ENCODE measurements at places on chromosomes 5 and 9. TPM values are rescaled to one million over a fixed set of nuclear protein-coding genes. Genes with fewer than 3 reads are reported as not detected.
A peak's percentile ranks its signal among the peaks of the same experiment; 100 is the strongest.

- peak overlapping the region; percentile 16 for H3K27ac ChIP-seq
- H3K36me3 ChIP-seq = no peaks in the 10 kb centered on the region
- peaks cover 9% of the 10 kb centered on the region for H3K4me1 ChIP-seq
- peak; percentile 35 for DNase-seq
Observed at GRCh38 chr9:97529363-97530076, 28.1 kb downstream of the TMOD1 start.

- H3K4me1 ChIP-seq = peaks cover 16% of the 10 kb centered on the region
- no peak within 1 kb of the TSS for H3K27ac ChIP-seq
- H3K4me3 ChIP-seq = peak within 1 kb of the TSS; percentile 46
- H3K27me3 ChIP-seq = no peaks in the 10 kb centered on the region
- DNase-seq = no peak
- H3K36me3 ChIP-seq = peaks cover 3% of the 10 kb centered on the region
Observed at GRCh38 chr9:136851941-136852663, at the start of gene MAMDC4. TSS of gene MAMDC4 (plus strand) at chr9:136852346. CDS start at chr9:136852417, 71 bp downstream.

DNA sequence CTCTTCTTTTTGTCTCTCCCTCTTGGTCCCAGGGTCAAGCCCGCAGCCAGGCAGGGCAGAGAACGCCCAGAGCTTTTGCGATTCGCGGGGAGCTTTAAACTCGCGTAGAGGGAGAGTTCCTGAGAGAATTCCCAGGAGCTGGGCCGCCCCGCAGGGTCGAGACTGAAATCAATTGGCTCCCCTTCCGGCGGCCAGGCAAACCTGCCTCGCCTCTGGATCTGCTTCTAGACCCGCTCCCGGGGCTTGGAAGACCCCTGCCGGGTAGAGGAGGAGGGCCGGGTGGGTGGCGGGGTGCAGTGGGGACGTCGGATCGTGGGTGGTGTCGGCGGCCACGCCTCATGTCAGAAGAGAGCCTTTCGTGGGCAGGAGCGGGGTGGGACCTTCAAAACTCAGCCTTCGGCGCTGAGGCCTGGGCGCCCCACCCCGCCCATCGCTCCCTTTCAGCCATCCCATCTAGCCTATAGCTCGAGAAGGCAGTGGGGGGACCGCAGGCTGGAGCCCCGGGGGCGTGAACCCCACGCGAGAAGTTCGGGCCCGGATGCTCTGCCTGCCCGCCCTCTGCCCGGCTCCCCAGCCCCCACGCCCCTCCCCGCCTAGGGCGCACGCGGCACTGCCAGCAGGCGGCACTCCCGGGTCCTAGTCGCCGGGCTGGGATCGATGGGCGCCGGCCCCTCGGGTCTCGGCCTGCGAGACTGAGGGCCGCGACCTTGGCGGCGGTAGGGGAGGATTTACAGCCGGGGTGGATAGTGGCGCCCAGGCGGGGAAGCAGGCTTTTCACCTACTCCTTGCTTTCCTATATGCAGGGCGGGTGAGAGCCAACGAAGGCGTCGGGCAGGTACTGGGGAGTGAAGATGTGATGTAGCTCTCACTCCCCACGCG is 6.1 kb downstream of the PRDM6 start:
- H3K4me1 ChIP-seq = peaks cover 13% of the 10 kb centered on the region
- H3K27ac ChIP-seq = no peak overlapping the region
- H3K4me3 ChIP-seq = peak overlapping the region; percentile 71

DNA sequence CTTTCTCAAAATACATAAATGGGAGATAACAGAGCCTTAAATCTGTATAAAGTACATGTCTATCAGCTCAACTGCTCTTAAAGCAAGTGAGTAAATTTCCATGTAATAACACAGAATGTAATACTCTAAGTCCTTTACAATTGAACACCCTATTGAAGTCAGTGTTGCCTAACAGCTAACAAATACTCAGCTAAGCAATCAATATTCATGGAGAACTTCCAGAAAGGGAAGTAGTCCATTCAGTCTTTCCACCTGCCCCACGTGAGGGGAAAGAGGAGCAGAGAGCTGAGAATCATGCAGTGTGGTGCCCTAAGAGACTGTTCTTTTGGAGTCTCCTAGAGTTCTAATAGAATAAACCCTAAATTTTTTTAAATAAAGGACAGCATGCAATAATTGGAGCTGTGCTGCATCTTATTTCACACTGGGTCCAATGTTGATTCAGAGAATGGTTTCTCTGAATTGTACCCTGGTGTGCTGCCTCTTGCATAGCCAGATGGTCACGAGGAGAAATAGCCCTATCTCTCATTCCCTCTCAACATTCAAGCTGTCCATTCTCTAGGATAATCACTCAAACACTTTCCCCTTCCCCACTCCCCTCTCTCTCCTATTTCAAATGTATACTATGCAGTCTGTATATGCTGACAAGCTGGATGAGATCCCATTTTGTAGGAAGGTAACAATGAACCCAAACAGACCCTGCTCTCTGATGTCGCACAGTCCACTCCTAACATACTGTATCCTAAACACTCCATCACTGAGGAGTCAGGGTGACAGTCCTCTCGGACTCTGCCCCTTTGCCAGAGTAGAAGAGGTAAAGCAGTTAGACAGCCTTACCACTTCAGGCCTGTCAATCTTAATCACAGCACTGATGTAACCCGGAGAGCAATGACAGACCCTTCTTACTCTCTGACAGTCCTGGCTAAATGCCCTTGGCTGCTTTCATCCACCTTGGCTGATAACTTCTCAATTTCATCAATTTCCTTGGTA is 134.8 kb downstream of the EPB41L4A start:
- no peak overlapping the region for H3K4me3 ChIP-seq
- no peaks in the 10 kb centered on the region for H3K27me3 ChIP-seq
- H3K4me1 ChIP-seq = no peaks in the 10 kb centered on the region
- no peak overlapping the region for H3K27ac ChIP-seq
- no peak for DNase-seq

DNA sequence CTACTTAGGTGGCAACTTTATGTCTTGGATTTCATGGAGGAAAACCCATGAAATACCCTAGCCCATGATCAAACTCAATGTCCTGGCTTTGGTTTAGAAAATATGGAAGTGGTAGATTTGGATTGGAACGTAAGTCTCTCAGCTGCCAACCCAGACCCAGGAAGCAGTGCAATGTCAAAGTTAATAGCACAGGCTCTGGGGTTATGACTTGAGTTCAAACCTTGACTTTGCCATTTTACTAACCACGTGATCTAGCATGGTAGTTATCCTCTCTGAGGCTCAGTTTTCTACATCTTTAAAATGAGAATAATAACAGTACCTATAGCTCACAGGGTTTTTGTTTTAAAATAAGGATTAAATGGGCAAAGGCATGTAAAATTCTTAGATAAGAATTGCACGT is 13.8 kb downstream of the FYB1 start:
- no peak for DNase-seq
- H3K4me1 ChIP-seq = peaks cover 83% of the 10 kb centered on the region
- peak overlapping the region; percentile 98 for H3K27ac ChIP-seq
- peaks cover 2% of the 10 kb centered on the region for H3K36me3 ChIP-seq

DNA sequence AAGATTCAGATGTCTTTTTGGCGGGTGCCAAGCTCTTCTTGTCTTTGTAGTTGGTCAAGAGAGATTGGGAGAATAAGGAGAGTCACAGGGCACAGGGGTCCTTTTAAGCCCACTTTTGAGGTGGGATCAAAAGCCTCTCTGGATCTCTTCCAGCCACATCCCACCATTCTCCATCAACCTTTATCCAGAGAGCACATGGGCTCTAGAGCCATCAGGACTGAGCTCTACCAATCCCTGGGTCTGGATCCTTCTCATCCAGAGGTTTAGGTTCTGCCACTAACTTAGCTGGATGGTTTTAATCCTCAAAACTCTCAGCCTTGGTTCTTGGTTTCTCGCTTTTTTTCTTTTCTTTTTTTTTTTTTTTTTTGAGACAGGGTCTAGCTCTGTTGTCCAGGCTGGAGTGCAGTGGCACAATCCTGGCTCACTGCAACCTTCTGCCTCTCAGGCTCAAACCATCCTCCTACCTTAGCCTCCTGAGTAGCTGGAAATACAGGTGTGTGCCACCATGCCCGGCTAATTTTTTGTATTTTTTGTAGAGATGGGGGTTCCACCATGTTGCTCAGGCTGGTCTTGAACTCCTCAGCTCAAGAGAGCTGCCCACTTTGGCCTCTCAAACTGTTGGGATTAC is 44.6 kb upstream of the MATR3 start:
- no peaks in the 10 kb centered on the region for H3K36me3 ChIP-seq
- H3K4me1 ChIP-seq = peaks cover 42% of the 10 kb centered on the region
- no peak overlapping the region for H3K4me3 ChIP-seq
- no peaks in the 10 kb centered on the region for H3K27me3 ChIP-seq
- no peak for DNase-seq

GRCh38 chr9:35001285-35001677 is 11.7 kb downstream of the DNAJB5 start:
- H3K27ac ChIP-seq = peak overlapping the region; percentile 96
- H3K36me3 ChIP-seq = peaks cover 2% of the 10 kb centered on the region
- H3K27me3 ChIP-seq = no peaks in the 10 kb centered on the region
- DNase-seq = no peak
- H3K4me3 ChIP-seq = peak overlapping the region; percentile 72

DNA sequence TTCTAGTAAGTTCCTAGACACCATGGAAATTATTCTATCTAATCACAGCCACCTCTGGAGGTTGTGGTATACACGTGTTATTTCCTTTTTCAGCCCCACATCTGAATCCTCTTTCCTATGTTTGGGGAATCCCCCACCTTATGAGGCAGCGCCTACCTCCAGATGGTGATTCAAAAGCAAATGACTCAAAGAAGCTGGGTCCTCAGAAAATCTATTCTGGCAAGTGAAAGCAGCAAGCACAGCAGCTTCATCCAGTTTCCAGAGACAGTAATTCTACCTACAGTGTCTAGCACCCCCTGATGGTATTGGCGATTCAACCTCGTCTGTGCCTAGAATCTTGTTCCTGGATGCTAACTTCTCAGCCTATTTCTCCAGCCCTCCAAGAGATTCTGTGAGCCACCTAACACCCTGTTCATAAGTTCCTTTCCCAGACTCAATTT is 43.0 kb downstream of the STRBP start:
- peak; percentile 63 for DNase-seq
- peaks cover 31% of the 10 kb centered on the region for H3K4me1 ChIP-seq
- H3K27me3 ChIP-seq = no peaks in the 10 kb centered on the region
- peak overlapping the region; percentile 75 for H3K27ac ChIP-seq

DNA sequence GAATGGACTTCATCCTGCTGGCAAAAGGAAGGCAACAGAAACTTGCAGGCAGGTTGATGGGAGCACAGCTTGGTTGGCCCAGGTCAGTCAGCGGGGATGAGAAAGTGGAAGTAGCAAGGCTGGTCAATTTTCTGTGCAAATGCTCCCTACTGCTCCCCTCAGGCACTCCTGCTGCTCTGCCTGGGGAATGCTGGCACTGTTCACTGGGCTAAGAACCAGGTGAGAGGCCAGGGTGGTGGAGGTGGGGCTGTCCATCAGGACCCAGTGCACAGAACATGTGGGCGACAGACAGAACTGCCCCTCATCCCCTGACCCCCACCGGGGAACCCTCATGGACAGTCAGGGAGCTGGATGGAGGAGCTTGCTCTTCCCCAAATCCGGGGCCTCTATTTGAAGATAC is 593.1 kb downstream of the IRX1 start:
- no peak for DNase-seq
- H3K4me1 ChIP-seq = no peaks in the 10 kb centered on the region
- no peak overlapping the region for H3K4me3 ChIP-seq

GRCh38 chr9:79104951-79105350 is 466.8 kb upstream of the TLE4 start:
- no peak for DNase-seq
- H3K4me1 ChIP-seq = no peaks in the 10 kb centered on the region
- no peak overlapping the region for H3K4me3 ChIP-seq
- H3K36me3 ChIP-seq = peaks cover 5% of the 10 kb centered on the region
- H3K27ac ChIP-seq = no peak overlapping the region
- no peaks in the 10 kb centered on the region for H3K27me3 ChIP-seq

DNA sequence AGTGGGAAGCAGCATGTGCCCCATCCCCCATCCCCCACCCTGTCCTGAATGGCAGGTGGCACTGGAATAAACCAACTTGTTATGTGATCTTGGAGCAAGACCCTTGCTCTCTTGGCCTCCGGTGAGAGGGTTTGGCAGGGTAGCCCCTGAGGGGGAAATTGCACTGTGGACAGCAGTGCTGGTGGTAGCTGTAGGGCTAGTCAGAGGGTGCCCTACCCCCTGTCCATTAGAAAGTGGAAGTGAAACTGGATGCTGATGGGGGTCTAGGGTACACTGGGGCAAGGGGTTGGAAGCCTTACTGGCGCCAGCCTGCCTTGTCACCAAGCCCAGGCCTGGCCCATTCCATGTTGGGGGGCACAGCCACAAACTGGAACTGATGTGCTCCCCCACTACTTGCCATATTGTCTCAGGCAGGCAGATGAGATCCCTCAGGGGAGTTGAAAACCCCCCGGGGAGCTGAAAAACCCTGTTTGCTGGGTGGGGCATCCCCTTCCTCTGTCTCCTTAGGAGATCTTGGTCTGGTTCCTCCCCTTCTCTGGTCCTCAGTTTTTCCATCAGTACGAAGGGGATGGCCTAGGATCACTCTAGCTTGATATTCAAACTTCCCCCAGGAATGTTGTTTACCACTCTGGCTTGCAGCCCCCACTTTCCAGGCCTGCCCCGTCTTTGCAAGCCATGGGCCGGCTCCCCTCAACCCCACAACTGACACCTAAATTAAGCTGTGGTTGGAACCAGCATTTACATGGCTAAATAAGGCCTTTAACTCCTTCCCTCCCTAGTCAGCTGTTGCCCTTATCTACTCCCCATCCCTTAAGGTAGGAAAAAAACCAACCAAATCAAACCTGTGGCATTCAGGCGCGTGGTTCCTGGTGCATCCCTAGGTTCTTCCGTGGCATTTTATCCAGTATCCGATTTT is 14.4 kb upstream of the SYNPO start:
- no peak overlapping the region for H3K27ac ChIP-seq
- H3K27me3 ChIP-seq = peaks cover 17% of the 10 kb centered on the region
- peak overlapping the region; percentile 7 for H3K4me3 ChIP-seq
- no peak for DNase-seq
- peaks cover 18% of the 10 kb centered on the region for H3K4me1 ChIP-seq

DNA sequence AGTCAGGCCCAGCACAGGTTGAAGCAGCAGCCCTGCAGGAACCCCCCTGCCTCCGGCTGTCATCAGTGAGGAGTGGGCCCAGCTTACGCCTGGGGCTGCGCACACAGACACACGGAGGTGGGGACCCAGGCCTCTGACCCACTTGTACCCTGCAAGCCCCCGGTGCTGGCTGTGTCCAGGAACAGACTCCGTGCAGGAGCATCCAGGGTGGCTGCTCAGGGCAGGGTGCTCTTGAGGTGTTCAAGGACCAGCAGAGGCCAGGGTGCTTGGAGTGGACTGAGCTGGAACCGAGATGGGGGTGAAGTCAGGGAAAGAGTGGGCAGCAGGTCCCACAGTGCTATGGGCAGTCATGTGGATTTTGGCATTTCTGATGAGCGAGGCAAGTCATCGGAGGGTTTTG is 199.5 kb downstream of the CACNA1B start:
- no peak overlapping the region for H3K27ac ChIP-seq
- H3K27me3 ChIP-seq = peaks cover 15% of the 10 kb centered on the region
- H3K36me3 ChIP-seq = no peaks in the 10 kb centered on the region

GRCh38 chr5:133569347-133569746 is 43.0 kb downstream of the FSTL4 start:
- H3K4me3 ChIP-seq = no peak overlapping the region
- H3K36me3 ChIP-seq = peaks cover 3% of the 10 kb centered on the region
- peaks cover 5% of the 10 kb centered on the region for H3K4me1 ChIP-seq
- H3K27me3 ChIP-seq = peaks cover 30% of the 10 kb centered on the region
- H3K27ac ChIP-seq = no peak overlapping the region
- no peak for DNase-seq

The BARHL1 gene
- total RNA-seq = not detected

The PDE6A gene
- total RNA-seq = 0.05 TPM

The AGGF1 gene
- total RNA-seq = 22.8 TPM

The ANXA2R gene
- total RNA-seq = 10.0 TPM

The CTNND2 gene
- not detected for total RNA-seq

The WWC1 gene
- 0.35 TPM for total RNA-seq

The GRIA1 gene
- total RNA-seq = not detected

The KCNN2 gene
- total RNA-seq = not detected

The SLC25A2 gene
- total RNA-seq = 0.46 TPM

The FBP2 gene
- total RNA-seq = not detected
